ENCODE measurements at places on chromosomes 2 and 18. TPM values are rescaled to one million over a fixed set of nuclear protein-coding genes. Genes with fewer than 3 reads are reported as not detected.

OXER1 gene
- 0.32 TPM for total RNA-seq

VAMP5 gene
- 32.5 TPM for total RNA-seq

GALR1 gene
- not detected for total RNA-seq

NPPC gene
- total RNA-seq = not detected

REG1B gene
- total RNA-seq = not detected

SATB2 gene
- total RNA-seq = 22.1 TPM

AQP12A gene
- total RNA-seq = not detected

SCYGR4 gene
- not detected for total RNA-seq

TEX44 gene
- total RNA-seq = not detected

RGPD8 gene
- total RNA-seq = 18.2 TPM

ZNF512 gene
- total RNA-seq = 38.7 TPM

SLC30A3 gene
- not detected for total RNA-seq

ACOXL gene
- total RNA-seq = not detected
